Right forelimb (tissue), 1 donor: ENCODE measurements at places on chromosomes 13 and 19.

DNA sequence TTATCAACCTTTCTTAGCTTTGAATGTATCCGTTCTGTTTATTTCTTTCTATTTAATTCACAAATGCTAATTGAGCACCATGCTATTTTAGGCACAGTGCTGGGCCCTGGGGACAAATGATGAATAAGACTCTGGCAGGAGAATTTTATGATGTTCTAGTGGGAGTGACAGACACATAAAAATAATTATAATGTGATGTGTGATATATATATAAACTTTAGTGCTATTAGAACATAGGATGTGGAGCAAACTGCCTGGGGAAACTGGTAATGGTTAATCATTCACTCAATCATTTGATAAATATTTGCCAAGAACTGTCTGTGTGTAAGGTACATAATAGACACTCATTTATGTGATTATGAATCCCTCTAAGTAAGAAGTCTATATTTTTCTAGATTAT, 50.7 kb upstream of the FRY start:
- no peak for DNase-seq

DNA sequence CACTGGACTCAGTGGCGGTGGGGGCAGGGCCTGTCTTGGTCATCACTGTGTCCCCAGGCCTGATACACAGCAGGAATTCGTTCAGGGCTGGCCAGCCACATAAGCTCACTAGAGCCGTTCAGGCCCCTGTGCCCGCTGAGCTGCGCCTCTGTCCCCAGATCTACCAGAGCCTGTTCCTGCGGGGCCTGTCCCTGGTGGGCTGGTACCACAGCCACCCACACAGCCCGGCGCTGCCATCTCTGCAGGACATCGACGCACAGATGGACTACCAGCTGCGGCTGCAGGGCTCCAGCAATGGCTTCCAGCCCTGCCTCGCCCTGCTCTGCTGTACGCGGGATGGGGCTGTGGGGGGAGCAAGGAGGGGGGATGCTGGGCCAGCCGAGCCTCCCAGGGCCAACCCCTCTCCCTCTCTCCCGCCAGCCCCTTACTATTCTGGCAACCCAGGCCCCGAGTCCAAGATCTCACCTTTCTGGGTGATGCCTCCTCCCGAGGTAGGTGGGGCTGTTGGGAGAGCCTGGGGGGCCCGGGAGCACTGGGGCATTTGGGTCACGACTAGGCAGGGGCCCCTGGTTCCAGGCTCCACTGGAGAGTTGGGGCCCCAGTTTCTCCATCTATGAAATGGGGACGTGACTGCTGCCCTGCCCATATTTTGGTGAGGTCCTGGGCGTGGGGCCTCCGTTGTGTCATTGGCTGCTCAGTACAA, 13.9 kb downstream of the MPND start:
- no peak for DNase-seq

DNA sequence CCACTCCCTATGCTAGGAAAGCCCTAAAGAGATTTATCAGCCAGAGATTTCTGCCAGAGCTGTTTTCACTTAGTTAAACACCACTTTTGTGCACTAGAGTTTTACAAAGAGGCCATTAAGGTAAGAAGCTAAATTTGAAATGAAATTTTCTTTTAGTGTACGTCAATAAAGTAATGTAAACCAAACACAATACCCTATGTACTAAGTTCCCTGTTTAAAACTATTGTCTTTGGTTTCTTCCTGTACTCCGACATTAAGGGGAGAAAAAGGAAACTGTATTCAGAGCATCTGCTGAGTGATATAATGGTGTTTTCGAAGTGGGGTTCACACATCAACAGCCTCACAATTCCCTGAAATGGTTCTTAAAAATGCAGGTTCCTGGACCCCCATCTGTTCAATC, 40.7 kb upstream of the STARD13 start:
- no peak for DNase-seq

DNA sequence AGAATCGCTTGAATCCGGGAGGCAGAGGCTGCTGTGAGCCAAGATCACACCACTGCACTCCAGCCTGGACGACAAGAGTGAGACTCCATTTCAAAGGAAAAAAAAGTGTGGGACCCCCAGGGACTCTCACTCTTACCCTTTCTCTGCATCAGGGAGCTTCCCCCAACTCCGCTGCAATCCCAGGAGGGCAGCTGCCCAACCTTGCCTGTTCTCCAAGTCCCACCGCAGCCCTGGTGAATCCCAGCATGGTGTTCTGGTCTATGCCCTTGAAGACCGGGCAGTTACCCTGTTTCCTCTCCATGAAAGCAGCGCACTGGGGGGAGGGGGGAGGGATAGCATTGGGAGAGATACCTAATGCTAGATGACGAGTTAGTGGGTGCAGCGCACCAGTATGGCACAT, 35.7 kb upstream of the DPRX start:
- DNase-seq: no peak

- no peak for DNase-seq
Measured at GRCh38 chr19:48830088-48830487, 6.2 kb downstream of the HSD17B14 start.

- peak; percentile 80 for DNase-seq
Measured at GRCh38 chr13:27533155-27533643, 82.8 kb upstream of the MTIF3 start.

DNA sequence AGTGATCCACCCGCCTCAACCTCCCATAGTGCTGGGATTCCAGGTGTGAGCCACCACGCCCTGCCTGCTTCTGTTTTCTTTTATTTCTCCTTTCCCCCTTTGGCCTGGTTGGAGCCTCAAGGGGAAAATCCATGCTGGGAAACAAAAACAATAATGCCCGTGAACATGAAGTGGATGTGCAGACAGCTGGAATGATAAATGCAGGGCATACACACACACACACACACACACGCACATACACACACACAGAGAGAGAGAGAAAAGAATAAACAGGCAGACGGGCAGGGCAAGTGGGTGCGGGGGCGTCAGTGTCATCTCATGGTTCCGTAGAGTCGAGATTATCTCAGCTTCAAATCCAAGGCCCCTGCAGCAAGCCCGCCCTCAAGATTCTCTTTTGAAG, 4.4 kb upstream of the PLEKHF1 start:
- no peak for DNase-seq

GRCh38 chr13:63700350-63700749, 2284.7 kb upstream of the PCDH20 start:
- no peak for DNase-seq

GRCh38 chr13:52652980-52653303, 306 bp downstream of the SUGT1 start:
- DNase-seq: no peak

GRCh38 chr19:28396287-28396831, 816.6 kb downstream of the UQCRFS1 start:
- no peak for DNase-seq
